Cerebellar nuclear complex (tissue), 1 donor: ENCODE measurements at places on chromosomes 7 and 10.

DNA sequence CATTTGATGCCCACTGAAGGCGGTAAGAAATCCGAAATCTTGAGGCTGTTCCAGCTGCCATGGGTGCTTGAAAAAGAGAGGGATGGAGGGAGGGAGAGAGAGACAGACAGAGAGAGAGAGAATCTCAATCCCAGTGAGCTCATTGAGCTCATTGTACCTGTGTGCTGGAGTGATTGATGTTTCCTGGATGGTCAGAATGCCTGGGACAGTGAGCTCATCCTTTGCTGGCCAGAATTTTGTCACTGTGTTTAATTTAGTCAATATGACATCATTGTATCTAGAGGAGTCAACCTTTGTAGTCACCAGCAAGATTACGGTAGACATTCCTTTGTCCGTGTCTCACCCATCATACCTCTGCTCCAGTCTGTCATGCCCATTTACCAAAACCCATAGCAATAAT lies 625.4 kb upstream of the POM121L12 start:
- DNase-seq: no peak

- no peak for DNase-seq
These were observed 11.2 kb downstream of the ZFYVE27 start for GRCh38 chr10:97748116-97748515.

- DNase-seq: no peak
These were observed 942 bp downstream of the TRAPPC14 start for GRCh38 chr7:100157334-100158228.

DNA sequence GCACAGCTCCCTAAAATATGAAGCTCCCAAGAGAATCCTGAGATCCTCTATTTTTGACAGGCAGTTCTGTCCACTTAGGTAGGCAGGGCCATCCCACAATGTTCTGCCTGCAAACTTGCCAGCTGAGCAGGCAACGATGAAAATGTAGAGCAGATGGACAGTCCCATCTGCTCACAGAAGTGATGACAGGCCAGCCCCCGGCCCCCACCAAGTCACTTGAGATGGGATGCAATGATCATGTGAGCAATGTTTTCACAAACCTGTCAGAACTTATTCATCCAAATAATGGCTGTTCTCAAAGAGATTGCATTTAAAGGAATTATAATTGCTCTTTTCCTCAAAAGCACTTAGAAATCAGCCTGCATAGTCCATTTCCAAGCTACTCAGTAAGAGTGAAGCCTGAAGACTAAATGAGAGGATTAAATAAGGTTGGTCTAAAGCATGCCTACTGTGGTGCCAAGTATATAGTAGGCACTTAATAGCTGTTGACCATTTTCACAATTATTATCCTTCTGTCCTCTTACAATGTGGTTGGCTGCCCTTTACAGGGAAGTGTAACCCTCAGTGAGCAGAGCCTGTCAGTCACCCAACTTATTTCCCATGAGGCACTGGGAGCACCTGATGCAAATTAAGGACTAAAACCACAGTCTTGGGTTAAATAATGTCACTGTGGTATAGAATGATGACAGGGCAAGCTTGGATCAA lies 301.2 kb downstream of the FGFR2 start:
- no peak for DNase-seq

- DNase-seq: no peak
These were observed 2.9 kb upstream of the MMP21 start for GRCh38 chr10:125778556-125778955.

DNA sequence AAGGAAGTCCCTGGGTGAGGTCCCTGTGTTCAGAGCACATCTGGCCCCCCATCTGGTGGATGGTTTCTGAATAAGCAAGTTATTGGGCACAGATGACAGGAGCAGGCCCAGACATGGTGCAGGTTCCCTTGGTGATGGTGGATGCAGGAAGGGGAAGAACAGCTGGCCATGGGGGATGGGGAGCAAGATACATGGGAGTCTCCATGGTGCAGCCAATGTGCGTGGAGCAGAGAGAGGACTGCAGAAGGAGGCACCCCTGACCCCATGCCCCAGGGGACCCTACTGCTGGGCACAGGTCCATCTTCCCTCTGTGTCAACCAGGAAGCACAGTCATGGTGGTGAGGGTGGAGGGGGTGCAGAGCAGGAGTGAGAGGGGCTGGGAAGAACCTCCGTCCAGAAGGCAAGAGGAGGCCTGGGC lies 43.8 kb upstream of the RABGEF1 start:
- DNase-seq: no peak

DNA sequence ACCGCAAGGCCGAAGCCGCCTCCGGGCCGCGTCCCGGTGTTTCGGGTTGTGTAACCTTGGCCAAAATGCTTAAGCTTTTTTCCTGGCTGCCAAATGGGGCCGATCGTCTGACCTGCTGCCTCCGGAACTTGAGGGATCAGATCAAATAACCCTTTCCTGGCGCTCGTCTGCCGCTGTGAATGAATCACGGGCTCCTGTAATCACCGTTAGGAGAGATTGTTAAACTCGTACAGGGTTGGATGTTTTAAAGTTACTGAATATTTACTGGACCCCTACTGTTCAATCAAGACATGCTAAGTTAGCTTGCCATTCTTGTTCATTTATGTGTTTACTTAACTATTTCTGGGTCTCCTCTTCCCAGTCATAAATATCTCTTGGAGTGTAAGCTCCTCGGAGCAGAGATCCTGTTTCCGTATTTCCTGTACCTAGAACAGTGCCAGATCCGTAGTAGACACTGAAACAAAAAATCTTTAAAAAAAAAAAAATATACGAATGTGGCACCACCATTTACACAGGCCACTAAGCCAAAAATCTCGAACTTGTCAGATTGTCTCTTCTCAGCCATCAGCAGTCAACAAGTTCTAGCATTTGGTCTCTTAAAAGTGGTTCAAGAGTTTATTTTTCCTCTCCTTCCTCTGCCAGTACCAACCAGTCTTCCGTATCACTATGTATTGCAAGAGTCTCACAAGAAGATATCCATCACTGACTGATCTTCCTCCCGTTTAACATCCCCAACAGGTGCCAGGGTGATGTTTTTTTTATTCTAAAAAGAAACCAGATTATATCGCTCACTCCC lies 650 bp upstream of the TM9SF3 start:
- no peak for DNase-seq

- DNase-seq: no peak
These were observed 61.0 kb upstream of the SMIM30 start for GRCh38 chr7:113179313-113179712.

DNA sequence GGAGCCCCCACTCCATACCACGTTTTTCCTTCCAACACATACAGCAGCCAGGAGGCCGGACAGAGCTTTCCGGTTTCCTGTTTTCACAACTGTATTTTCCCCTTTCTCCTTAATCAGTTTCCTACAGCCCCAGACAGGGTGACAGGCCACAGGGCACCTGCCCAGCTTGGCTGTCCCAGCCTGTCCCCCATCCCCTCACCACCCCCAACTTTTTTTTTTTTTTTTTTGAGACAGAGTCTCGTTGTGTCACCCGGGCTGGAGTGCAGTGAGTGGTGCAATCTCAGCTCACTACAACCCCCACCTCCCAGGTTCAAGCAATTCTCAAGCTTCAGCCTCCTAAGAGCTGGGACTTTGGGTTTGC lies 10.3 kb upstream of the HSPB1 start:
- DNase-seq: no peak

DNA sequence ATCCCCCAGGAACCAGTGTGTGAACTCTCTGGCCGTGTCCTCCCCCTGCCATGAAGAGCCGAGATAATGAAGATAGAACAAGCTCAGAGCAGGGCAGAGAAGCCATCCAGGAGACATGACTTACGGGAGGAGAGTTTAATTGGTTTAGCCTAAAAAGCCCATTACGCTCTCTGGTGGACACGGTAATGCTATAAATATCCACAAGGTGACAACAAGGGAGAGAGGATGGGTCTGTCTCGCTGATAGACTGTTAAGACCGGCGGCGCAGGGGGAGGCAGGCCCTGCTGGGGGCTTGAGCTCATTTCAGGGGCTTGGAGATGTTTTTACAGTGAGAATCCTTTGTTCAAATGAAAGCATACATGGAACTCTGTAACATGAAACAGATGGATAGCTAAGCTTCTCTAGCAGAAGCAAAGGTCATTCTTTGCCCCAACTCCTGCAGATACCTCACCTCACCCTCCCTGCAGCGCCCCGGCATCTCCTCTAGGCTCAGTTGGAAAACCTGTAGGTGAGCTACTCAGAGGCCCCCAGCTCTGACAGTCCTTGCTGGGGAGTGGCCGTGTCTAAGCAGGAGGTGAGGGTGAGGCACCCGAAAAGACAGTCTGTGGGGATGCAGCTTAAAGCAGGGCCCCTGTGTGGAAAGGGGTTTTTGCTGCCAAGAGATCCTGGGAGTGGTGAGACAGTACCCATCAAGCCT lies 40.8 kb upstream of the LOXL4 start:
- DNase-seq: no peak

DNA sequence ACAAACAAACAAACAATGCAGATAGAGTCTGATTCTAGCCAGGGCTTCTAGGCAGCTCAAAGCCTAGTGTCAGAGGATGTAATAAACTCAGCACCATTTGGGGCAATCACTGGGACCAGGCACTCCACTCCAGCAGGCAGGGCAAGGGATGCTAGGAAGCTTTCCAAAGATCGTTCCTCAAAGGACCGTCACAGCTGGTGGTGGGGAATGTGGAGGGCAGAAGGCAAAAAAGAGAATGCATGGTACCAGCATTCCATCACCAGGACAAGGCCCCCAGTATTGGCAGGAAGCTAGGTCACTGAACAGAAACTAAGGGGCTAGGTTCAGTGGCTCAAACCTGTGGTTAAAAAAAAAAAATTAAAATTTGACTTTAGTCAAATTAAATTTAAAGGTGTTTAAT lies 94.2 kb downstream of the CUL2 start:
- DNase-seq: no peak

DNA sequence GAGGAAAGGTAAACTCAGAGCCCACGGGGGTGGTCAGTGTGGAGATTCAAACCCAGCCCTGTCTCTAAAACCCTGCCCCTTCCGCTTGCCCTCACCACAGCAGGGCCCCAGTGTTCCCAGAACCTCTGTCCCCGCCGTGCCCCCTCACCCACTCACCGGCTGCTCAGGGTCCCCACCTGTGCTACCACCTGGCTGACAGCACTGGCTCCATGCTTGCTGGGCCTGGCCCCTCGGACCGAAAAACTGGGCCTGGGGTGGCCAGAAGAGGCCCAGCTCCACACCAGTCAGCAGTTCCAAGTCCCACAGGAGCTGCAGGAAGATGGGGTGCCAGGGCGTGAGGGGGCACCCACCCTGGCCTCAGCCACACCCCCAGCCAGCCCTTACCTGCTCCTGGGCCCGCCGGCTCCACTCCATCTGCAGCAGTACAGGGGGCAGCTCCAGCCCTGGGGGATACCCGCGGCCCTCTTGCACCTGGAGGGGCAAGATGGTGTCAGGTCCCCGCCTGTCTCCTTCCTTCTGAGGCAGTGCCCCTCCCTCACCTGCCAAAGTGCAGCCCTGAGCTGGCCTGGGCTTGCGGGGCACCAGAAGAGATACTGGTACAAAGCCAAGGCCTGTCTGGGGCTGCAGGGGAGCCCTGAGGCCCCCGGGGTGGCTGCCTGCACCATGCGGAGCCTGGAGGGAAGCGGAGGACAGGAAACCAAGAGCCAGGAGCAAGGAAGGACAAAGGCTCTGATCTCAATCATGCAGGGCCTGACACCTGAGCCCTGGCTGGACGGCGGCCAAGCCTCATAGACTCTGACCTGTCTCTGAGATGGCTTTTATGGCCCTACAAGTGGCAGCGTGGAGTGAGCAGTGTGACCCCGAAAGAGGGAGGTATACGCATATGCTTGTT lies 11.7 kb downstream of the ATP6V1F start:
- no peak for DNase-seq

DNA sequence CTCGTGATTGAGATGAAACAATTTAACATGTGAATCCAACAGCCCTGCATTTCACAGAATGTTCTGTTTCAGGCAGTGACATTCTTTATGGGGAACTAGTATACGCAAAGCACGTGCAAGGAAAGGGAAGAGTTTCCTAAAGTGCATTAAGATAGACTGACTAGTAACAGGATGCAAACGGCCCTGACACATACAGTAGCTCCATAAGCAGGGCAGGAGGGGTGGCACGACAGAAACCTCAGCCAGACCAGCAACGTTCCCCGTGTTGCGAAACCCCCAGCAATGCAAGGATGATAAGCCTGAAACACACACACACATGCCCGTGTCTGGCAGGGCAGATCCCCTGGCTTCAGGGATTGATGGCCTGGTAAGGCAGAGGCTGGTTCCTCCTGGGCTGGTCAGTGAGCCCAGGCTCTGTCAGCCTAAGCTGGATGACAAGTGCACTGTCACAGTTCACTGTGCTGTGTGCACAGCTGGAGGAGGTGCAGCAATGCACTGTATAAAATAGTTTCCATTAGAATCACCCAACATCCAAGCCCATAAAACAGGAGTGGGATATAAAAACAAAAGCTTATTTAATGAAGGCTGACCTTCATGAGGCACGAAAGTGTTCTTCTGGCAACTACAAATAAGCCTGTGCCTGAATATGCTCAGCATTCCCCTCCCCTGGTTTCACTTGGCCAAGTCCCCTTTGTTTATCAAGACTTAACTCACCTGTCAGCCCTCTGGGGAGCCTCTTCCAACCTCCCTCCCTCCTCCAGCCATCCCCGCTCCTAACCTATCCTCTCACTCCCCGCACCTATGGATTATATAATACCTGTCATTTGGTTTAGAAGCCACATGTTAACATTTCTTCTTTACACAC lies 88.8 kb downstream of the GSAP start:
- no peak for DNase-seq
